NCI-H1694 treated with DMSO at 0.1 percent for 48 hours (cell line): ENCODE measurements at places on chromosomes 11 and 22.
A peak's percentile ranks its signal among the peaks of the same experiment; 100 is the strongest.

DNA sequence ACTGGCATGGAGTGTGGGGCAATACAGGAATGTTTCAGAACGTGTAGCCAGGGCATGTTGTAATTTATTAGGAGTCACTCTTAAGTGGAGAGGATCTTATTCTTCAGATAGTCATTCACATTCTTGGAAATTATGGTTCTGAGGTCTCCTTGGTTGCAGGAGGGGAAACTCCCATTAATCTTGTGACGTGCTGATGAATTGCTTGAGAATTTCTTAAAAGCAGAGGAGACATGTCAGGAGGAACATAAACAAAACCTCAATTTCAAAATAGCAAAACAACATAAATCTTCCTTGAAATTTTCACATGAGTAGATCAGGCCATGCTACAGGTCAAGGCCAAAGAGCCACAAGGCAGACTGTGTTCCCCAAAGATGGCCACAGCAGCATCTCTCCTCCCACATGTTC, 50.4 kb downstream of the ADM start:
- no peak for DNase-seq

- no peak for DNase-seq
These were observed 50.7 kb downstream of the STIM1 start for GRCh38 chr11:3906166-3906565.

DNA sequence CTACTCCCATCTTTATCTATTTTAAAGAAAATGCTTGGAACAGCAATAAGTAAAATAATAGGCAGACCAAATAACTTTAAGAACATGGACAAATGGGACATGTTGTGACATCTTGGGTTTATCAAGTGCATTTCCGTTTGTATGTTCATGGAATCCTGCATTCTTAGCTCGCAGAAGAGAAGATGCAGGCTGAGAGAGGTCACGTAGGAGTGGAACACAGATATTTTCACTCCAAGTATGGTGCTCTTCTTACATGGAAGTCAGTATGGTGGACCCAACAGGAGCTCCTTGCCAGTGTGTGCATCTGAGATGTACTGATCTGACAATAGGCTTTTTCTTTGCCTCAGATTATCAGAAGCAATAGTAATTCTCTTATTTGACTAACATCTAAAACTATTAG, 1.7 kb downstream of the E2F8 start:
- no peak for DNase-seq

DNA sequence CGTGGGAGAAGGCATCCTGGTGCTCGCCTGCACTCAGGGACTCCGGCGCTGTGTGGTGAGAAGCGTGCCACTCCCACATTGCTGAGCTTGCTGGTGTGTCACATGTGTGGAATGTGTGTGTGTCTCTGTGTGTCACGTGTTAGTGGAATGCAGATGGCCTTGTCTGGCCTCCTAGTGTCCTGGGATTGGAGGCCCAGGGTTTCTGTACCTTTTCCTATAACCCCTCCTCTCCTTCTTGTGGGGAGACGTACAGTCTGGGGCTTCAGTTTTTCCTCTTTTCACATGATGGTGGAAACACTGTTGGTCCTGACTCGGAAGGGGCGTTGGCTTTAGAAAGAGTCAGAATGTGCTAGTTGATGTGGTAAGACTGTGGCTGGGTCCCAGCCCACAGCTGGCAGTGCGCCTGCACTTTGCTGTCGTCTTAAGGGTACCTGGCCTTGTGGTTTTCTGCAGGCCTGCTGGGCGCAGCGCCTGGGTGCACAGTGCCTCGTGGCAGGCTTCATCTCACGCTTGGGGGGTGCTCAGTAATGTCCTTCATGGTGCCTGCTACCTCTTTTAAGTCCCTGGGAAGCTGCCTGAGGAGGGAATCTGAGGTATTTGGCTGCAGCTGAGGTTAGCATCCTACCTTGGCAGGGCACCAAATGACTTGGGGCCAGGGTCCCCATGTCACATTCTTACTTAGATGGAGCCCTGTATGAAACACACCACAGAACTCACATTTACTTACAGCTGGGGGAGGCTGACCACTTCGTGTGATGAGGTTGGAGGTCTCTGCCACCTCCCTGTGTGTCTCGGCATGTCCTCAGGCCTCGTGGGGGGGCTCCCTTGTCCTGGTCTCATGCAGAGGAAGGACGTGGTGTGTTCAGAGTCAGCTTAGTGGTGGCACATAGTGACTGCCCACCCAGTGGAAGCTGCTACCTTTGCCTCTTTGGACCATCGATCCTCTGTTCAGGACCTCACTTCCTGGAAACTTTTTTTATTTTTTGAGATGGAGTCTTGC, 61.9 kb downstream of the MED15 start:
- DNase-seq: no peak

- peak; percentile 58 for DNase-seq
These were observed 113.6 kb downstream of the MICAL3 start for GRCh38 chr22:17910561-17911311.

DNA sequence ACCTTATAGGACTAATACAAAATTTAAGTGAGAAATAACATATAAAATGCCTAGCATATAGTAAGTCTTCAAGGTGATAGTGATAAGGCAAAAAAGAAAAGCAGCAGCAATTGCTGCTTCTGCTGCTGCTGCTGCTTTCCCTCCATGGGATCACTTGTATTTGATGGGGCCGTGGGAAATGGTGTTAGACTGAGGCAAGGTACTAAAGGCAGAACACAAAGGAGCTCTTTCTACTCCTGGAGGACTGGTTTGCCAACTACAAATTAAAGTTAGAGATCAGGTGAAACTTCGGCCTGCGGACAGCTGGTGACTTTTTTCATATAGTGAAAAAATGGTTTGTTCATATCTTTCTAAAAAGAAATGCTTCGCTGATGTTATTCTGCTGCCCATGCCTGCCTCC, 46.3 kb downstream of the SWAP70 start:
- DNase-seq: no peak

DNA sequence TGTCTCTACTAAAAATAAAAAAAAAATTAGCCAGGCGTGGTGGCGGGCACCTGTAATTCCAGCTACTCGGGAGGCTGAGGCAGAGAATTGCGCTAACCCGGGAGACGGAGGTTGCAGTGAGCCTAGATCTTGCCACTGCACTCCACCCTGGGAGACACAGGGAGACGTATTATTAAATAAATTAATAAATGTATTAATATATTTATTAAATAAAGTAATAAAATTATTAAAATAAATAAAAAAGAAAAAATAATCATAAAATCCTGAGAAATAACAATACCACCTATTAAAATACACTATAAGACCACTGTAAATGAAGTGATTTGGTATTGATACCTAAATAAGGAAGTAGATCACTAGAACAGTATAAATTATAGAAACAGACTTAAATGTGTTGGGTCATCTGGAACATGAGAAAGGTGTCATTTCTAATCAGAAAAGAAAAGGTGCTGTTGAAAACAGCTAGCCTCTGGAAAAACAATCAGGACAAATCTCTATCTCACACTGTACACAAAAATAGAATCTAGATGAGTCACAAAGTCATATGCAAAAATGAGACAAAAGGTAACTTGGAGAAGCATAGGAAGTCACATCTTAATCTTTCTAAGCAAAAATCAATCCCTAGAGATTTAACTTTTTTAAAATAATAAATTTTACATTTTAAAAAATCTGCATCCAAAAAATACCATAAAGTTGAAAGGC, 43.2 kb upstream of the UBASH3B start:
- no peak for DNase-seq

DNA sequence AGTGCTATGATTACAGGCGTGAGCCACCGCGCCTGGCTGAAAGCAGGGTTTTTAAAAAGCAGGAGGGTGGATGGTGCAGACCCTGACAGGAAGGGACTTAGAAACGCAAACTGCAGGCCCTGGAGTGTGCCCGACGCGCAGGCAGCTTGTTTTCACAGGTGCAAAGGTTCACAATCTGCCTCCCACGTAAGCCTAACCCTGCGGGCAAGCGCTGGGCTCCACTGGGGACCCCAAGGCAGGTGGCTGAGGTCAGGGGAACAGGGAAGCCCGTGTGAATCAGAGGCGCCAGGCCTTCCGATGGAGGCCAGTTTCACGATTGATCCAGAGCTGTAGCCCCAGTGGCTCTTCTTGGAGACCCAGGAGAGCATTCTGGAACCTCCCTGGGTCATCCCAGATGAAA, 256.3 kb downstream of the BRD1 start:
- DNase-seq: no peak

DNA sequence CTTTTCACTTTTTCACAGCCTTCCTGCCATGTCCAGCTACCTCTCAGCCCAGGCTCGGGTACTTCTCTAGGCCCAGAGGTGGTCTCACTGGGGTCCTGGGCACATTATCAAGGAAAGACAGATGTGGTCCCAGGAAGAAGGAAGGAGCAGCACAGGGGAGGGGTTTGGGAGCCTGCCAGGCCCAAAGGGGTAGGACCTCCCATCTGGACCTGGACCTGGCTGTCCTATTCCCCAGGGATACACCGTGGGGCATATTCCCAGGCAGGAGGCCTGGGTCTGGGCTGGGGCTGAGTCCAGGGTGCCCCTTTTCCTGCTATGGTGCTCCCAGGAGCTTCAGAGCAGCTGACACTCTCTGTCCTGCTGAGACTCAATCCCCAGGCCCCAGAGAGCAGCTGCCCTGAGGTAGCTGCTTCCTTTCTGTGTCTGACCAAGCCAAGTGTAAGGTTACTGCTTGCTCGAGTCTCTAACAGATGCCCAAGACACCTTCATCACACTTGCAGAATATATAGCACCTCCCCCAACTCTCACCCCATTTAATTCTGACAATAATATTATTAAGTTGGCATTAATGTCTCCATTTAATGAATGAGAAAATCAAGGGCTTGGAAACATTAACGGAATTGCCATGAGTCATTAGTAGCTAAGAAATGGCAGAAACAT, 232.0 kb downstream of the BUD13 start:
- DNase-seq: no peak

DNA sequence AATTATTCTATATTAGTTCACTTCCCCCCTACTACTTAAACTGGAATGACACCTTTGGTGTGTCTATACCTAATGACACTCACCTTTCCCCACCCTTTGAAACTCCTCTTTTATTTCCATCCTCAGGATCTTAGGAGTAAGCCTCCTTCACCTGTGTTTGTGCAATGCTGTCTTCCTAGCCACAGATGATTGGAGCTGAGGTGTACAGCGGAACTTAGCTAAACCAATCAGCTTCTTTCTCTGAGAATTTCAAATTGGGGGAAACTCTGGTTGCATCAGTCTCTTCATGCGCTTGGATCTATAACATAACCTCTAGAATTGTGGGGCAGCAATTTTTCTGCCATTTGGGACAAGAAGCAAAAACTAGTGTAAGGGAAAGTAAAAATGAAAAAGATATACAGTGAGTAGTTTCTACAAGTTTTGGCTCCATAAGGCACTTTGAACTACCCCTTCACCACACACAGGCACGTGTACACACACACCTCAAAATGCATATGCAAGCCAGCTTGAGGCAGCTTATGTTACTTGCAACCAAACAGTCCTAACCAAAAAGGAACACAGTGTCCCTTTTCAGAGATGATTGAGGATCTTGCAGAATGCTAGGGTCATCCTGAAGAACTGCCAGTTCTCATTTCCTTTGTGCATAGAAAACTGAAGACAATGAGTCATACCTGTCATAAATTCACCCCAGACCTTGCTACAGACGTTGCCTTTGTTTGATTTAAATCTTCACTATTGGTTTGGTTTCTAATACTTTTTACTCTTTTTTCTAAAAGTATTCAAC, 36.0 kb upstream of the LDLRAD3 start:
- no peak for DNase-seq

GRCh38 chr11:72439455-72439854, 5.1 kb upstream of the CLPB start:
- no peak for DNase-seq

GRCh38 chr22:27483095-27483785, 318.3 kb downstream of the MN1 start:
- no peak for DNase-seq

GRCh38 chr22:50400406-50400805, 57.3 kb downstream of the PPP6R2 start:
- DNase-seq: no peak

- no peak for DNase-seq
These were observed 9.5 kb upstream of the GGA1 start for GRCh38 chr22:37599153-37599552.

GRCh38 chr11:132036746-132037466, 666.5 kb downstream of the NTM start:
- DNase-seq: no peak

GRCh38 chr11:70445605-70446004, 47.3 kb downstream of the CTTN start:
- DNase-seq: no peak

- DNase-seq: no peak
These were observed 9.4 kb upstream of the LAYN start for GRCh38 chr11:111531136-111531535.

GRCh38 chr11:17810746-17811145, 76.2 kb downstream of the KCNC1 start:
- DNase-seq: no peak

- DNase-seq: no peak
These were observed 75.6 kb upstream of the APOA1 start for GRCh38 chr11:116913000-116913399.

DNA sequence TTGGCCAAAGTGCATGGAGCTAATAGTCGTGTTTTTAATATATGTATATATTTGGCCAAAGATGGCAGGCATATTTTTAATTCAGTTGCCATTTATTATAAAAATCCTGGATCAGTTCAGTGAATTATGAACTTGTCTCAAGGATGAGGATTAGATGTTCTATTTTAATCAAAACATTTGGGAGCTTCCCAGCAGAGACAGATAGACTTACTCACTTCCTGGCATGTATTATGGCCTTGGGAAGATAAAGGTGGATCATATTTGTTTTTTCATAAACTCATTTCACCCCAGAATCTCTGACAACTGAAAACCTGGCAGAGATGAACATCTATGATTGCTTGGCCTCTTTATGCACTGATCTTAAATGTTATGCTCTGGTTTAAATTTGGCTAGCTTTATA, 148.8 kb downstream of the NCAM1 start:
- DNase-seq: no peak

GRCh38 chr22:29139965-29140782, 65.5 kb upstream of the EMID1 start:
- no peak for DNase-seq

GRCh38 chr11:76025817-76026216, 180.5 kb downstream of the WNT11 start:
- DNase-seq: no peak

GRCh38 chr11:1337647-1338007, 28.2 kb upstream of the TOLLIP start:
- DNase-seq: no peak

- peak; percentile 5 for DNase-seq
These were observed 66.5 kb downstream of the CCDC34 start for GRCh38 chr11:27296497-27296896.

- DNase-seq: no peak
These were observed 2.8 kb downstream of the TMEM9B start for GRCh38 chr11:8961401-8961800.

- no peak for DNase-seq
These were observed 45.4 kb downstream of the CASP12 start for GRCh38 chr11:104852811-104853210.

DNA sequence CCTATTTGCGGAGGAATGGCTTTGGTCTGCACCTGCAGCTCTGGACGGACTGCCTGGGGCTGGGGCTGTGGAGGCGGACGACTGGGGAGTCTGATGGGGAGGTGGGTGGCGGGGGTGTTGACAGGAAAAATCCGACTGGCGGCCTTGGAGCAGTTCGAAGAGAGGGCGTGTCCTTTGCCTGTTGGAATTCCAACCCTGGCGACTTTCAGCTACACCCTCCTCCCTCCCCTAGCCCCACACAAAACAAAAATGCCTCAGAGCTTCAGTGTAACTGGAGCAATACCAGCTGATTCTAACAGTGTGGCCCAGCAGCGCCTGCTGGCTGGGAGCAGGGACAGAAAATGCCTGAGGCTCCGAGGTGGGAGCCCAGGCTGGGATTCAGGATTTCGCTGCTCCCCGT, 85.4 kb downstream of the ATXN10 start:
- DNase-seq: no peak

GRCh38 chr11:87453531-87454089, 415.9 kb downstream of the TMEM135 start:
- DNase-seq: no peak
